ENCODE measurements at places on chromosomes 11 and 22. TPM values are rescaled to one million over a fixed set of nuclear protein-coding genes. Genes with fewer than 3 reads are reported as not detected.

GRCh38 chr11:12303421-12304149 is 73.8 kb upstream of the PARVA start:
- DNase-seq = no peak

DNA sequence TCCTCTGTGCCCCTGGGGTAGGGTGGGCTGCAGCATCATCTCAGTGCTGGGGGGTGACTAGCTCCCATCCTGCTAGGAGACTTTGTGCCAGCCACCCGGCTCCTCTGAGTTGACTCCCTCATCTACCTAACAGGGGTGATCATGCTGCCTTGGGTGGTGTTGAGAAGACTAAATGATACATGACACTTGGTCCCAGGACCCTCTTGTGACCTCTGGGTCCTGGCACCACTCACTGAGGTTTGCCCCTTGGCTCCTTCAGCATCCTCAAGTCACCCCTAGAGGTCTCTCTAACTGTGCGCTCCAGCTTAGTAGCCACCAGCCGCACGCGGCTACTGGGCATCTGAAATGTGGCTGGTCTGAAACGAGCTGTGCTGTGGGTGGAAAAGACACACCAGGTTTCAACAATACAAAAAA is 72.1 kb downstream of the LRRC32 start:
- no peak for DNase-seq

DNA sequence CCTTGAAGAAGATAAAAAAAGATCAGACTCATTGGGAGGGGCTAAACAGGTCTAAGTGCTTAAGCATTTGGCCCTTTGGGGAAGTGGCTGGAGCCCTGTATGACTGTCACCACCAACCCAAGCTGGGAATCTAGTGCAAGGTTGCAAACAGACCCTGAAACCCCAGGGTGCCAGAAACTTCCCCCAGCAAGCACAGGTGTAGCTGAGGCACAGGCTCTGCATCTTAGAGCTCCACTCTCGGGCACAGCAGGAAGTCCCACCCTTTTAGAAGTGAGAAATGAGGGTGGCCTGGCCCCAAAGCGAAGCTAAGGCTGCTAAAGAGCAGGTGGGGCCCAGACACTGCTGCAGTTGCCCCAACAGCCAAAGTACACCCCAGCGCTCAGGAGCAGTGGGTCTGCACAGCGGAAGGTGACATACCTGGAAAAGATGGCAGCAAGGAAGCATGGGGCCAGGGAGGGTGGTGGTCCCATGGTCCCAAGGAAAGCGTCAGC is 5.8 kb upstream of the KDM2A start:
- no peak for DNase-seq

ANKRD42 gene
- 16.1 TPM for polyA plus RNA-seq

GRCh38 chr11:61297746-61298145 is 2.6 kb upstream of the VWCE start:
- DNase-seq = no peak

C11orf86 gene
- not detected for polyA plus RNA-seq

DNA sequence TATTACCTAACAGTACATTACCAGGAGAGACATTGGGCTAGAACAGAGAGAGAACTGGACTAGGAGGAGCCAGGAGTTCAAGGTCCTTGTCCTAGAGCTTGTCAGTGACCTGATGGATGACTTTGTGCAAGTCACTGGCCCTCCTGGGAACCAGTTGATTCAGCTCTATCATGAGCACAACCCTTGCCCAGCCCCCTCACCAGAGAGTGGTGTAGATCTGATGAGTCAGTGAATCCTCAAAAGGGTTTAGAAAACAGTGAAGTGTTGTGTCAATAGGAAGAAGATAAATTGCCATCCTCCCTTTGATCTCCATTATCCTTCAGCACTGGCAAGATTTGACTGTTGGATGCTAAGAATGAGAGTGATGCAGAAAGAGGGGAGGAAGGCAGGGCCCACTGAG is 24.3 kb downstream of the NEU3 start:
- no peak for DNase-seq

- no peak for DNase-seq
Measured at GRCh38 chr11:7165911-7166310, 77.1 kb downstream of the RBMXL2 start.

DNA sequence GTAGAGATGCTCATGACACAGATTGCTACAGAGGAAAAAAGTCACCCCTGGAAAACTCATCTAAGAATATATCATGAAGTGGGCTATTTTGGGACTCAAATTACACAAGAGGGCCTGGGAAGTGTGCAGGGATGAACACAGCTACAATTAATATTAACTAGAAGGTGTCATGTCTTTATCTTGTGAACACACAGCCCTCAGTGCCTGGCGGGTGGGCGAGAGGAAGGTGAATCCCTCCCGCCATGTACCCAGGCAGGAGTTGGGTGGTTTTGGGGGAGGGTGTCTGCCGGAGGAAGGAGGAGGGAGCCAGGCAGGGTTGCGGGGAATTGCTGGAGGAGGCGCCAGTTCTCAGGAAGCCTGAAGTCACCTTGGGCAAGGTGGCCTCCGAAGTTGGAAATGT is 5.1 kb upstream of the FAM83F start:
- no peak for DNase-seq

GRCh38 chr22:36136475-36136874 is 24.1 kb downstream of the APOL3 start:
- no peak for DNase-seq

- DNase-seq = no peak
Measured at GRCh38 chr11:125381499-125382044, 114.5 kb downstream of the FEZ1 start.

- DNase-seq = no peak
Measured at GRCh38 chr11:96288915-96289314, 54.1 kb downstream of the MAML2 start.

DNA sequence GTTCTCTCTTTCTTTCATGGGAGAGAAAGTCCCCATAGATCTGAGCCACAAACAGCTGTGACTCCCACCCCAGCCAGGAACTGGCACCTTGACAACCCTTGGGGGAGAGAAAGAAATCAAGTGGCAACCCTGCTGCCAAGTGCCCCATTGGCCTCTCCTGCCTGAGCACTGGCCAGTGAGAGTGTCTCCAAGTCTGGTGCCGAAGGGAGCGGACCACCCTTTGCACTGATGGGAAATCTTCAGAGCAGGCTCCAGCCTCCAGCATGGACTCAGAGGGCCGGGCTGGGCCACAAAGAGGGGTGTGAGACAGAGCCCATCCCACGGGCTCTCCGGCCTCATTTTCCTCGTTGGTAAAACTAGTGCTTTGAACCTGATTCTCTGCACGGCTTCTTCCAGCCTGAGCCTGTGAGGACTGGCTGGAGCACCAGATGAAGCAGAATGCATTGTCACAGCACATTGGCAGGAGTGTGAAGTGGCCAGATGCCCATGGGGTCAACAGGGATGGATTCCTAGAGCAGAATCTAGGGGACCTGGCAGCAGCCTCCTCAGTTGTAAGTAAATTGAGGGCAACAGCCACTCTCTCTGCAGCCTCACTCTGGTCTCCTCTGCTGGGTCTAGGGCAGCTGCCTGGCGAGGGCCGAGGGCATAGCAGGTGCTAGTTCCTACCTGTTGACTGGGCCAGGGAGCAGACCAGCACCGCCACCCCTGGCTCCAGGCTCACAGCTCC is 81.4 kb downstream of the TRIM29 start:
- no peak for DNase-seq

DNA sequence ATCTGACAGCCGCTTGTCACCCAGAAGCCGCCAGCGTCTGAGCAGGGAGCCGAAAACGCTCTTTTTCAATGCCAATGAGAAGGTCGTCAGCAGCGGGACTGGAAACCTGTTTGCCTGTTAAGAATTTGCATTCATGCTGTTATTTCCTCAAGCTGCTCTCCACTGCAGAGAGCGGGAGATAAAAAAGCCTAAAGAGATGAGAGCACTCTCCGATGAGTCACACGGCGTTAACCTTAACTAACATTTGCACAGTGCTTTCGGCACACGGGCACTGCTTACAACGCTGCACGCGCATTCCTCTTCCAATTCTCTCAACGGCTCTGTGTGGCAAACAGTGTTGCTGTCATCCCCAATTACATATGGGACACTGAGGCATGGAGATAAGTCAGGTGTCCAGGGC is 40.0 kb upstream of the RTL6 start:
- DNase-seq = no peak

NRIP3 gene
- polyA plus RNA-seq = 2.4 TPM

TRPC6 gene
- 8.6 TPM for polyA plus RNA-seq

PRSS23 gene
- polyA plus RNA-seq = 82.9 TPM

GRCh38 chr11:29963796-29964195 is 53.0 kb downstream of the KCNA4 start:
- DNase-seq = no peak

DNA sequence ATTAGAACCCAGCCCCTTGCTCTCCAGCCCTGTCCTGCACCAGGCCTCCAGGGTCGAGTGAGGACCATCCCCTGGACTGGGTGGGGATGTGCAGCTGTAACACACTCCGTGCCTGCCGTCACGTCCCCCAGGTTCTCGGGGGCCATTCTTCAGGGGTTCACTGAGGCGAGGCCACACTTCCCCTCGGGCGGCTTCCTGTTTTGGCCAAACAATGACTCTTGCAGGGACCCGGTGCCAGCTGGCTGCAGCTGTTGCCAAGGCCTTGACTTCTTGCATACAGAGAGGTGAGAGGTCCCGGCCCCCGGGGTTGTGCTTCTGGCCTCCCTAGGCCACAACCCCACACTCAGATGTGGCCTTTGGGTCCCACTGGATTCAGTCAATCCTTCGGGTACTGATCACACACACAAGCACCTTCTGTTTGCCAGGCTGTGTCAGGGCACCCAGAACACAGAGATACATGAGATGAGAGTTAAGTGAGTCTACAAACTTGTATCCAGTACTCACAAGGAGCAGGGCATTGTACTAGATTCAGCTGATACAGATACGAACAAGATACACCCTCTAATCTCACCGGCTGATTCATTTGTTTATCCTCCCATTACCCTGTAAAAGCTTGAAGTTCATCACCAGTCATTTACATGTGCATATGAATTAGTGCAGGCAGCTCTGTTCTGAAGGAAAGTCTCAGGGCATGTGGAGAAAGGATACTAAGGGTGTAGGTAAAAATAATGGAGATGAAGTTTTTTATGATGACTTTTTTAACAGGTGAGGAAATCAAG is 32.9 kb downstream of the LRRC32 start:
- DNase-seq = no peak

SEPTIN5 gene
- 37.7 TPM for polyA plus RNA-seq

RAB38 gene
- polyA plus RNA-seq = 22.4 TPM

- DNase-seq = no peak
Measured at GRCh38 chr11:9090488-9091043, 833 bp downstream of the SCUBE2 start.

DNA sequence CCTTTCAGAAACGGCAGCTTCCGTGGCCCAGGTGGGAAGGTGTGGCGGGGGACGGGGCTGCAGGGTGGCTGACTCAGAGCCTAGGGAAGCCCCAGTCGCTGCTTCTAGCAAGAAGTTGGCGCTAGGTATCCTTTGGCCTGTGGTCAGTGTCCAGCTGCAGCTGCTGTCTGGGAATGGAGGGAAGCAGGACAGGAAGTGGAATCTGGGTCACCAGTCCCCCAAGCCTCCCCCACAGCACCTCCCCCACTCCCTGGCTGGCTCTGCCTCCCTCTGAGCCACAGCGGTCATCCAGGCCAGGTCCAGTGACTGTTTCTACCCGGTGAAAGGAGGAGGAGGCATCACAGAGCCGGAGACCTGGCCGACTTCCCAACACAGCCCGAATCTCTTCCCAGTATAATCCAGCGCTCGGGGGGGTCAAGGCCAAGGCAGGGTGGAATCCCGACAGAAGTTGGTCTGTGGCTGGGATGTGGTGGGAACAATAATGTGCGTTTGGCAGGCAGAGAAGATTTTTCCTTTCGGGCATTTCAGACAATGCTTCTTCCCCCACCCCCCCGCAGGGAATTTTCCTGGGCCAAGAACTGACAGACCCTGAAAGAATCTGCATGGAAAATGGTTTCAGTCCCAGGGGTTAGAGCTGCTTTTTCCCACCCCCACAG is 45.1 kb downstream of the C11orf96 start:
- DNase-seq = no peak

CASP12 gene
- polyA plus RNA-seq = 0.58 TPM
